Activated effector memory CD4-positive, alpha-beta T cell treated with Interleukin-2 at 50 U/mL for 16 hours (primary cell): ENCODE measurements at places on chromosomes 7 and 10.

DNA sequence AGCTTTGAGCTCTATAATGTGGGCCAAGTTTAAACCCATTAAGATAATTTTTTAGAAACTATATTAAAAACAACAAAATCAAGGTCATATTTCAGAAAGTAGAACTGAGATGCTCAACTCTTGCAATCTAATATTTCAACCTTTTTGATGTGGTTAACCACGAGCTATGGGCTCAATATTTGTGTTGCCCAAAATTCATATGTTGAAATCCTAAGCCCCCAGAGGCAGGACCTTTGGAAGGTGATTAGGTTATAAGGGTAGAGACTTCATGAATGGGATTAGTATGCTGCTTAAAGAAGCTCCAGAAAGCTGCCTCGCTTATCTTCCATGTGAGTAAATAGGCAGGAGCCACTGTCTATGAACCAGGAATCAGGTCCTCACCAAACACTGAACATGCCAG is 284.4 kb downstream of the CRPPA start:
- DNase-seq: no peak

GRCh38 chr10:72270607-72271281 is 3.0 kb upstream of the DDIT4 start:
- no peak for DNase-seq

DNA sequence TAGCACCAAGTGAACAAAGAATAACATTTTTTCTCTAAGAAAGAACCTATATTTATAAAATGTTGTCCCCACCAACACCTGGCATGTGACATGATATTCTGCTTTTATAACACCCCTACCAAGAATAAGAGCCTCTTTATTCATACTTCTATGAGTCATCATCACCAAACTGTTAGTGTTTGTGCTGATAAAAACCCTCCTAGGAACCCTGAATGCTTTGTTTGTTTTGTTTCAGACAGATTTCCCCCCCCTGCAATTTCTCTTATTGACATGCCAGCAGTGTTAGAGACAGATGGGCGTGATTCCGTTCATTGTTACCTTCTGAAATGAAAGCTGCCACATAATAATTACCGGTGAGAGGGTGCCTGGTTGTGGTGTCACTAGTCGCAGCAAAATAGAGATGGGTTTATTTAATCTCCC is 651.1 kb downstream of the SORCS1 start:
- DNase-seq: no peak

DNA sequence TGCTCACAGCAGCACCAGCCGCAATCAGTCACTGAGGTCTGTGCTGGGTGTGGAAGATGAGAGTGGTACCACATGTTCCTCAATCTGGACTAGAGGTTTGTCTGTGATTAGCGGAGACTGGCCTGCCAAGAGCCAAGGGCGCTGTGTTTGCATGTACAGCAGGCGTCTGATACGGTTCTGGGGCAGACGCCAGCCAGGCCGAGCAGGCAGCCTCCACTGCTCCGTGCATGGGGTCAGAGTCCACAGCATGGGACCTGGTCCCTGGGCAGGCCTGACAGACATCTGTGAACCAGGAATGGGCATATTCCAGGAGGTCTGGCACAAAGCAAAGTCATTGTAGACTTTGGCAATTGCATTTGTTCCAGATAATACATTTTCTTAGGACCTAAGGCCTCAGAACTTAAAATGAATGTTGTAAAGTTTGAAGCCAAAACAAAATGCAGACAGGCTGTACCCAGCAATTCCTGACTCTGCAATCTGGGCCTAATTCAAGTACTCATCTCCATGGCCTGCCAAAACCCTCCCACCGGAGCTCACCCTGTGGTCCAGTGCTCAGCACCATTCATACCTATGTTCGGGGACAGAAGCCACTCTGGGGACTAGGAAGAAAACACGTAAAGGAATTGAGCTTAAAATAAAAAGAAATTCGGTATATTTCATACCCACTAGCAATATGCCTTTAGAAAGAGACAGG is 50.0 kb upstream of the FAM20C start:
- DNase-seq: no peak

- DNase-seq: no peak
Measured at GRCh38 chr7:1197997-1198625, 34.6 kb upstream of the UNCX start.

GRCh38 chr7:77626586-77627308 is 69.5 kb upstream of the RSBN1L start:
- no peak for DNase-seq

DNA sequence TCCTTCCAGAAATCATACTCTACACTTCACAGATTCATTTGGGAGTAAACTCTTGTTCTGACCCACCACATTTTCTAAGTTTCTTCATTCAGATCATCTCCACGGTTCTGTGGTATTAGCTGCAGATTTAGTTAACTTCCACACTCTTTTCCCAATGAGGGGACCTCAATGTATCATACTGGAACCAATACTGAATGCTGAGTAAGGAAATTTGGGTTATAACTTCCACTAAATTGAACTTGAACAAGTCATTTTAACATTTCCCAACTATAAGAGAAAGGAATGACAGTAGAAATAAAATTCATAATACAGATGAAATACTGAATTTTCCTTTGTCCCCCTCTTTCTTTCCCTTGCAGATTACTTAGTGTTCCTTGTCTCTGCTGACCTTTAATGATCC is 131.4 kb downstream of the VPS41 start:
- DNase-seq: no peak

DNA sequence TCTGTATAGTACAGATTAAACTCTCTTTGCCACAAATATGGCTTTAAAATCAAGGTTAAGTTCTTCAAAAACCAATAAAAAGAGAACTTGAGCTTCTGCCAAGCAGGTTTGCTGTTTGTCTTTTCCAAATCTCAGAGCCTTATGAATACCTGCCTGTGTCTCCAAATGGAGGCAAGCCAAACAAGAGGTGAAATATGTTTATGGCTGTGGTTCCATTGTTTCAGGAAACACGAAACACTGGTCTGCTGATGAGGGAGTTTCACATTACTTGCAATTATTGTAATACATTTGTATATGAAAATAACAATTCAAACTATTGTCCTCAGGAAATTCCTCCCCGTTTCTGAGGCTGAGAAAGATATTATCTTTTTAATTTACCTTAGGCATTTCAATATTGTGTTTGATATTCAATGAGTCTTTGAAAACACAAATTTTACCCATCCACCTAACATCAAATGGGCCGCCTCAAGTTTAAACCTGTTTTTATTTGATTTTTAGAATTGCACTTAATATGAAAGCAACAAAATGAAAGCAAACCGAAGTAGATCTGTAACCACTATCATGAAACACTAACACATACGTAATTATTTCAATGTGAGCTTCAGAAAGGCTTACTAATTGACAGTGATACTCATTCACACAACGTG is 359.3 kb downstream of the HGF start:
- no peak for DNase-seq

- no peak for DNase-seq
Measured at GRCh38 chr7:117148971-117149370, 173.9 kb downstream of the WNT2 start.

DNA sequence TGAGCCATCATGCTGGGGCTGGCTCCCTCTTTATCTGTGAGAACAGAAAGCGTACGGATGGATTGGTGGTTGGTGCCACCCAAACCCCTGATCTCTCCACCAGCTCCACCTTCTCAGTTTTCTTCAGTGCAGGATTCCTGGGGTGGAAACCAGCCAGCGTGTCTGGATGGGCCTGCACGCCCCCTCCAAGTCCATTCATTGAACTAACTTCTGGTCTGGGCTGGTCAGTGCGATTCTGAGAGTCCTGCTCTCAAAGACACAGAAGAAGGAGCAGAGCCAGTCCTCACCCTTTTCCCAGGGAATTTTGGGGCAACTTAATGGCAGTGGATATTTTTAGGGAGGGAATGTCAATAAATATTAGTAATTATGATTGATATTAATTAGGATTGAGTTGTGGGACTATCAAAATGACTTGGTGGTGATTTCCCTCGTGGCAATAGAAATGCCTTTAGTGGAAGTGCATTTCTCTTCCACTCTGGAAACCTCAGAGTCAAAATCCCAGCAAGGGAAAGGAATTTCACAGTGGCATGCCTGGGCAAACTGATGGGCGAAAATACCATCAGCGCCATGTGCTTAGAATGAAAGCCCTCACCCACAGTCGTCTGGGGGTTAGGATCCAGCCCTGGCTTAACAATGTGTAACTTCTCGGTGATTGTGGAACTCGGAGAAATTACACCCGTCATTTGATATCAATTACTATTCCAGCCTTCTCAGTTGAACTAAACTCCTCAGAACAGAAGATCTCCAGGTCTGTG is 69.3 kb upstream of the EEPD1 start:
- DNase-seq: no peak

DNA sequence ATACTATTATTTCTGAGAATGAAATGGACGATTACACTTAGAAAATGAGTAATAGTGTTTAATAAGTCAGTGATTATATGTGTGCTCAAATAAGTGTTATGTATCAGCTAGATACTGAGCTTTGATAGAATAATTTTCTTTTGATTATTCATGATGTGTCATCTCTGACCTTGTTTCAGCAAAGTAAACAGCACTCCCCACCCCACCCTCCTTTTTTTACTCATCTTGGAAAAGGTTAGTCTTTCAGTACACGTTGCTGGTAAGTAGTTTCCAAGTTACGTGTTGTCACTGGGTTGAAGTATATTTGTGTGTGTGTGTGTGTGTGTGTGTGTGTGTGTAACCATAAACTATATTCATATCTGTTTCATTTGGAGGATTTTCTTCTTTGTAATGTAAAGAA is 84.1 kb downstream of the GNAI1 start:
- no peak for DNase-seq

DNA sequence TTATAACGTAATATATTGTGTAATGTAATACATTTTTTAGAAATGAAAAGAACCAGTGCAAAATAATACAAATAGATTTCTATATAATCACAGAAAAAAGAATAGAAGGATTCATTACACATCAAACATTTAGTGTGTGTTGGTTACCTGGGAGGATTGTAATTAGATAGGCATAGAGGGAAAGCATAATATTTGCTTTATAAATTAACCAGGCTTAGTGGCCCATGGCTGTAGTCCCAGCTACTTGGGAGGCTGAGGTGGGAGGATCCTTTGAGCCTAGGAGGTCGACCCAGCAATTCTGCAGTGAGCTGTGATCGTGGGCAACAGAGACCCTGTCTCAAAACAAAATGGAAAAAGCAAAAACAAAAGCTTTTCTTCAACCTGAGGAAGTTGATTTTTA is 5.0 kb upstream of the CNOT4 start:
- no peak for DNase-seq

DNA sequence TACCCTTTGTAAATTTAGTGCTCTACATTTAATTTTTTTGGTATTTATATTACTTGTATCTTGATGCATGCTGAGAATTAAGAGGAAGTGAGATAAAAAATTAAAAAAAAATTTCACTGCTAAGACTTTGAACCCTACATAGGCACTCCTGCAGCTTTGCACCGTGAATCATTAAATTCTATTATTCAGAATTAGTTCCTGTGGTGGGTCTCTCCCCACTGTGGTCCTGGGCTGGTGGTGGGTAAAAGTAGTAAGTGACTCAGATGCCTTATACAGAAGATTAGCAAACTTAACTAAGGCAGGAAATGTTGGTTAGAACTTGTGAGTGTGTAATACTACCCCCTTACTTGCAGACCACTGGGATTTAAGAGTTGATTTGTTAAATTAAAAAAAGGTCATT is 72.6 kb downstream of the AP3M1 start:
- no peak for DNase-seq

GRCh38 chr10:97718659-97719142 is 5.2 kb downstream of the MARVELD1 start:
- no peak for DNase-seq

- DNase-seq: no peak
Measured at GRCh38 chr10:43772171-43772570, 123.5 kb upstream of the ZNF32 start.

- no peak for DNase-seq
Measured at GRCh38 chr7:2005786-2006185, 227.0 kb downstream of the MAD1L1 start.

GRCh38 chr10:8247191-8247590 is 192.7 kb downstream of the GATA3 start:
- DNase-seq: no peak

DNA sequence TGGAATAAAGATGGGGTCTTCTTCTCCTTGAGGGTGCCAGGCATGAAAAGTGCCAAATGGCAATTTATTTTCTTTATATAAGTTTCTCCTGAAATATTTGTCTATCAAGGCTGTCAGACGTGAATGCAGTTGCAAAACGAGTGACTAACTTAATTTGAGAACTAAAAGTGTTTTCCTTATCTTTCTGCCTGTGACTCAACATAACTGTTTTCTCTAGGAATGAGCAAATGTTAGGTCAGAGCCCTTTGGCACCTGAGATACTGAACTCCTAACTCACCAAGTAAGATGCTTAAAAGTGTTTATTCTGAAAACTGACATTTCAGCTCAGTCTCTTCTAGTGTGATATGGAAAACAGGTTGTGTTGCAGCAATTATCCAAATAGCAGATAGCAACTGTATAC is 197.0 kb downstream of the STK31 start:
- DNase-seq: no peak

GRCh38 chr10:19713800-19714525 is 102.3 kb upstream of the PLXDC2 start:
- DNase-seq: no peak

DNA sequence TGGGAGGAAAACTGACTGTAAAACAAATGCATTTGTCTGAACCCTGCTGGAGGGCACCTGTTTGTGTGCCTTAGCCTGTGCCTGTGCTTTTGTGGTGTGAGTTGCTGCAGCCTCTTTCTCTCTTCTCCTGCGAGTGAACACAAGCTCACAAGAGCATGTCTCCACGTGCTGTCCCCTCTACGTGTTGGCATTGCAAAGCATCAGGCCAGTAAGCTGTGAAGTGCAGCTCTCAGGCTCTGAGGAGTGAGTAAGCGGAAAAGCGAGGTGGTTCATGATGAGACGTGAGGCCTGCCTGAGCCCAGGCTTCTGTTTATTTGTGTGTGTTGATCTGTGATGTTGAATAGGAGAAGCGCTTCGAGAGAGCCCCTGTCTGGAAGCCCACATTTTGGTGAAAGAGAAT is 85.6 kb upstream of the PDCD4 start:
- DNase-seq: no peak

DNA sequence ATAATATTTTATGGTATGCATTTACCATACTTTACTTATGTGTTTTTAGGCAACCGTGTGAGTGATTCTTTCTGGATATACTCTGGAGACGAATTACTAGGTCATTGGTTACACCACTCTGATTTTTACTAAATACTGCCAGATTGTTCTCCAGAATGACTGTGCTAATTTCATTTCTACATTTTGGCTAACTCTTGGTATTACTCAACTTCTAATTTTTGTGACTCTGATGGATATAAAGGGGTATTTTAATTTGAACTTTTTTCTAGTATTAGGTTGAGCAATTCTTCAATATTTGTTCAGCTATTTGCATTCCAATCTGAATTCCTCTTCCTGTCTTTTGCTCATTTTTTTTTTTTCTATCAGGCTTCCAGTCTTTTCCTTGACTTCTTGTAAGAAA is 223.6 kb downstream of the MDFIC start:
- no peak for DNase-seq

- peak; percentile 90 for DNase-seq
Measured at GRCh38 chr7:75994388-75995051, at the start of gene TMEM120A. Gene TMEM120A (minus strand): TSS chr7:75994595. CDS start chr7:75994570, 25 bp downstream.
